ENCODE measurements at places on chromosomes 12 and 14.

DNA sequence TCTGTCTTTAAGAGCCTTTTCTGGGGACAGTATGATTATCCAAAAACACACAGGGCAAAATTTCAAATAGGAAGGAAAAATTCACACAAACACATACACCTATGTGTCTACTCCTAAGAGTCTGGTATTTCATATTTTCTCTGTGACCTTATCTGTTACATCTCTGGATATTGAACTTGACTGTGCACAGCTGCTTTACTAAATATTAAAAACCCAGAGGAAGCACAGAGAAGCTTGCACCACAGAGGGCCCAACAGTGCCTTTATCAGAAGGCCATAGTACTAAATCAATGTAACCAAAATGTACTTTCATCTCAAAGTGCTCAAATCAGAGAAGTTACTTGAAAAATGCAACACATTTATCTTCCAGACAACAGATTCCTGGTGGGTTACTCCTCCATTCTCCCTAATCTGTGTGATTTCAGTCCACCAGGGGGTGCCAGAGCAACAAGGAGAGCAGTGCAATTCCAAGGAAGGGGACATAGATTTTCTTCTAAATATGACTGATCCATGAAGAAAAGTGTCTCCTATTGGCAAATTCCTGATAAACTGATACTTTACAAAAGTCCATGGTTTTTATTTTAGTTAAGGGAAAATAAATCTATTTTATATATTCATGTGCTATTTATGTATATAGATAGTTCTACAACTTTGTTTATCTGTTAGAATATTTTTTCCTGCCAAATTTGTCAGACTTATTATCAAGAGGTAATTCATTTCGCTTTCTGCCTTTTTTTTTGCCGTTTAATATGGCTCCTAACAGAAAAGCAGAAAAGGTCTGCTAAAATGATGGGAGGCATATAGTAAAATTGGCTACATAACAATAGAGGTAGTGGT, 617.6 kb downstream of the LRFN5 start:
- DNase-seq: peak; percentile 62

- DNase-seq: peak; percentile 64
Observed at GRCh38 chr12:124727264-124727800, 136.3 kb downstream of the SCARB1 start.

- DNase-seq: no peak
Observed at GRCh38 chr12:42585154-42585840, 4.2 kb downstream of the PRICKLE1 start.

GRCh38 chr12:26721800-26722199, 111.2 kb downstream of the ITPR2 start:
- DNase-seq: no peak

GRCh38 chr12:119354172-119354571, 19.6 kb downstream of the CCDC60 start:
- DNase-seq: no peak

DNA sequence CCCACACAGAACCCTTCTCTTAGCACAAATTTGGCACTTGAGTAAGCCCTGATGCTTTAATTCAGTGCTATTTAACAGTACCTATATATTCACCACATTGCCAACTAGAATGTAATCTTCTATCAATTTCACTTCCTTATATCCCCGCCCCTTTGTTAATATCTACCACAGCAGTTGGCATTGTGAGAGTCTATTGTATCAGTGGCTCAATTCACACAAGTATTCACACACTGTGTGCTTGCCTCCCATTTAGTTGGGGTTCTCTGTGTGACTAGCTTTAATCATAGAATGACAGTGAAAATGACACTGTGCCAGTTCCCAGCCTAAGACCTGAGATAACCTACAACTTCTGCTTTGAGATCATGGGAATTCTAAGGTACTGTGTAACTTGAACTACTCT, 103.1 kb downstream of the SEC23A start:
- no peak for DNase-seq

DNA sequence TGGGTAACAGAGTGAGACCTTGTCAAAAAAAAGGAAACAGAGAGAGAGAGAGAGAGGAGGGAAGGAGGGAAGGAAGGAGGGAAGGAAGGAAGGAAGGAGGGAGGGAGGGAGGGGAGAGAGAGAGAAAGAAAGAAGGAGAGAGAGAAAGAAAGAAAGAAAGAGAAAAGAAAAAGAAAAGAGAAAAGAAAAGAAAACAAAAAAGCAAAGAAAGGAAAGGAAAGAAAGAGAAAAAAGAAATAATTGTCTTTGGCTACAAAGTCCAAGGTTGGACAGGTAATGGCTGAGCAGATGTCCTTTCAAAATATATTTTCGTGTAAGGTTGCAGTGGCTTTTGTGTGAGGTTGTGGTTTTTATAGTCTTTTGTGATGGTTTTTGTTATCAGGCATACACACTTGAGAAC, 21.6 kb upstream of the CCDC60 start:
- DNase-seq: no peak

DNA sequence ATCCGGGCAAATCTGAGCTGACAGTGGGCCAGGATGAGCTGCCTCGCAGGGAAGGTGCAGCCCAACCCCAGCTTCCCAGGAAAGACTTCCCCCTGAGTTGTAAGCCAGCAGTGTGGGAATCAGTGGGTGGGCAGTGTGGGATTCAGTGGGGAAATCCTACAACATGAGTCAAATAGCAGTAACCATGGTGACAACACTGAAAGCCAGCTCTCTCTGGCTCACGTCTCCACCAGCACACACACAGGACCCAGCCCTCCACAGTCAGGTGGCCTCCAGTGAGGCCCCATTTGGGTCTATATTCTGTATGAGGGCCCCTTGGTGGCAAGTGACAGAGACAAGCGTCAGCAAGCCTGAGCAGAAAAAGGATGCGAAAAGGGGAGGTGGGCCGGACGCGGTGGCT, 6.0 kb upstream of the LGALS3 start:
- peak; percentile 53 for DNase-seq

All from fibroblast of gingiva (primary cell).